ENCODE measurements at places on chromosomes 2 and 18.

GRCh38 chr18:14919666-14920065 is 171.7 kb downstream of the ANKRD30B start:
- DNase-seq: no peak

DNA sequence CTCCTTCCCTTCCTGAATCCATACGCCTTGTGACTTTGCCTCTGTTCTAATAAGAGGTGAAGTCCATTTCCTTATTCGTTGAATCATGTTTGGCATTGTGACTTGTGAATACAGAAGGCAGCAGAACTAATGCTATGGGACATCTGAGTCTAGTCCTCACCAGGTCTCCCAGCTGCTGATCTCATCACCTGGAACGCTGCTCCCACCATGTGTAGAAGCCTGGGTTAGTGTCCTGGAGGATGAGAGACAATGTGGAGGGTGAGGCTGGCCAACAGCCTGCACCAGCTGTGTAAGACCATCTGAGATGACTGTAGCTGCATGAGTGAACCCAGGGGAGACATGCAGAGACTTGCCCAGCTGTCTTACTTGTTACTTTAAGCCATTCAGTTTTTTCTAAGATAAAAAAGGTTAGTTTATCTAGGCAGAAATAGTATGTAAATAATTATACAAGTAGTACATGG is 3.5 kb upstream of the HAAO start:
- DNase-seq: no peak

DNA sequence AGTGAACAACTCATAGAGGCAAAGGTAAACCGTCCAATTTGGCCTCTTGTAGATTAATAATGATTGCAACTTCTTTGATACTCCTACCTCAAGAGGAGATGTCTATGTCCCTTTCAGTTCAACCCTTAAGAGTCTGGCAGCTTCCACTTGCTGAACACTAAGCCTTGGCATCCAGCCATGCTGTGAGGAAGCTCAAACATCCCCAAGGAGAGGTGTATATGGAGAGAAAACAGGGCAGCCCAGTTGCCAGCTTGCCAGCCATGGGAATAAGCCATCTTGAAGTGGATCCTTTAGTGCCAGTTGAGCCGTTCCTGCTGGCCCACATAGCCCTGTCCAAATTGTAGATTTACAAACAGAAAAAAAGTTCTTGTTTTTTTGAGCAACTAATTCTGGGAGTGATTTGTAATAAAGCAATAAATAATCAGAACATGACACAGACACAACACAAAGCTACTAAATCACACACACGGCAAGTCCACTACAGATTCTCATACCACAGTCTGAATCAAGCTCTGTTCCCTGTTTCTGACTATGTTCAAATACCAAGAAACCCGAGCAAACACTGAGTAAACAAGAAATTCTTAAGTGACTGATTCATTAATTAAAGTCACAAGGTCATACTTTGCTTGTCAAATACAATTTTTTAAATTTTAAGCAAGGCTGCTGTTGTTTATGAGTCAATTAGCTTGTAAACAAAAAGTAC is 96.1 kb downstream of the PID1 start:
- DNase-seq: no peak

- no peak for DNase-seq
Observed at GRCh38 chr2:29462293-29462692, 347.1 kb downstream of the CLIP4 start.

GRCh38 chr2:120568975-120569268 is 166.7 kb upstream of the GLI2 start:
- DNase-seq: no peak
